ENCODE measurements at places on chromosomes 6 and 20. TPM values are rescaled to one million over a fixed set of nuclear protein-coding genes. Genes with fewer than 3 reads are reported as not detected.

DNA sequence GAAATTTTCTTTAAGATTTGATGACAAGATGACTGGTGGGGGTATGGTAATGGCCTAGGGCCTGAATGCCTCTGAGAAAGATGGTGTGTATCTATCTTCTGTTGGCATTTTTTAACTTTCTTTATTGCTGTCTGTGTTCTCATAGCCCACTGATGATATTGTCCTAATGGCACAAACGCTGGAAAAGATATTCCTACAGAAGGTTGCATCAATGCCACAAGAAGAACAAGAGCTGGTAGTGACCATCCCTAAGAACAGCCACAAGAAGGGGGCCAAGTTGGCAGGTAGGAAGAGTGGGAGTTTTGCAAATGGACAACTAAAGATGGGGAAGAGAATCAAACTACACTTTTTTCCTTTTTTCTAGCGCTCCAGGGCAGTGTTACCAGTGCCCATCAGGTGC, 7.5 kb downstream of the BRD2 start:
- DNase-seq = no peak

The PLA2G7 gene
- 7.5 TPM for total RNA-seq

DNA sequence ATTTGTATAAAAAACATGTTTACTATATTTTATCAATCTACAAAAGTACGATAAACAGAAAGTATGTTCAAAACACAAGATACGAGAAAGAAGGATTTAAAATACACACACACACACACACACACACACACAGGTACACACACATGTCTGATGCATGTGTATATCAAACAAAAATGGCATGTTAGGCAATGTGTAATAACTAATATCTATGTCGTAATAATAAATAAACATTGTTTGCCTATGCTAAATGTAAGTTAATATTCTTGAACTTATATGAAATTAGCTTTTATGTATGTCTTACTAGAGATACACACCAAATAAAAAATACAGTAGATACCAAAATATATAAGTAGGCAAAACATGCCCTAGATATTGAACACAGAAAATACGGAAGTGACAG, 894.9 kb downstream of the EYS start:
- DNase-seq = no peak

GRCh38 chr6:109224107-109224875, 129.0 kb downstream of the CEP57L1 start:
- DNase-seq = no peak

DNA sequence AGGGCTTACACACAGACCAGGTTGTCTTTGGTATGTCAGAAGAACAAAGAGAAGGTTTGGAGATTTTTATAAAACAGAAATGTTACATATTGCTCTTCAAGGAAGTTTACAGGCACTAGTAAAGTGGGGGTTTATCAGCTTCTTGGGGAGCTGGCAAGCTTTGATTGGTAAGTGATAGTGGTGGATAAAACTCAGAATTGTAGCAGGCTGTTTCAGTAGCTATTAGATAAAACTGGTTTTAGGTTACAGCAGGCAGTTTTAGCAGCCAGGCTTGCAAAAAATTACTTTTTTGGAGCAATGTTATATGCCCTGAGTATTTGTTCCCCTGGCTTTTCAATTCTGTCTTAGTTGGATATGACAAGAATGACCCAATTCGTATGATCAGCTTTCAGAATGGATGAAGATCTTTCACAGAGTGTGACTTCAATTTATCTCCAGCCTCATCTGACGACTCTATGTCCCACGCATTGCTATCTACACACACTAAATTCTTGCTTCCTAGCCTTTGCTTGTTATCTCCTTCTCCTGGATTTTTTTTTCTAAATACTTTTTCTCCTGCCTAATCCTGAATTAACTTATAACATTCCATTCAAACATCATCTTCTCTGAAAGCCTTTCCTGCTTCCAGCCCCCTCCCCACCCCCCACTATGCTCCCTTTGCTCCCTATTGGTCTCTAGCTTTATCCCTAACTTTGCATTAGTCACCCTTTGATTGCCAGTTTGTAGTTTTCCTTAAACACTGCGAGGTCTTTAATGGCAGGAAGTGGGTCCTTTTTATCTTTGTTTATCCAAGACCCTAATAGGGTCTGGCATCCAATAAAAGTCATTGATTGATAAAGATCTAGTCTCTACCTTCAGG, 1.0 kb upstream of the TOMM34 start:
- DNase-seq = no peak

- no peak for DNase-seq
Measured at GRCh38 chr6:167650730-167651317, 175.9 kb upstream of the AFDN start.

GRCh38 chr6:56002336-56002735, 126.9 kb upstream of the BMP5 start:
- no peak for DNase-seq

DNA sequence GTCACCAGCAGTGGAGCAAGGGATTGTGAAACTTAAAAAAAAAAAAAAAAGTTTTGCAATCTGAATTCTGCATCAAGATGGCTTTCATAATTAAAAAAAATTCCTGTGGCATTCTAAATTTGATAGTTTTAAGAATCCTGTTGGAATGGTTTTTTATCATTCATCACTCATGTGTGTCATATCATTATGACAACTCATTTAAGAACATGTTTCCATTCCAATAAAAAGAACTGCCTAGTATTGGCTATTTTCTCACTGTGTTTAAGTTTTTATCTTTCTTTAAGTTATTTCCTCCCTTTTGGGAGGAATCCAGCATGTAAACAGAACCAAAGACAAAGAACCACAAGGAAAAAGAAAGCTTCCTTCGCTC, 26.2 kb upstream of the RHAG start:
- no peak for DNase-seq

- DNase-seq = peak; percentile 62
Measured at GRCh38 chr6:117547688-117548621, 54.4 kb downstream of the GOPC start.

The GGT7 gene
- 20.1 TPM for total RNA-seq

The MUCL3 gene
- not detected for total RNA-seq

Data from activated naive CD8-positive, alpha-beta T cell treated with anti-CD3 and anti-CD28 coated beads, Interleukin-2, amount 10 ng/mL, durations not matched to agents 7 days and 5 days (primary cell).